MG63 (cell line): ENCODE measurements at places on chromosomes 12 and 14. TPM values are rescaled to one million over a fixed set of nuclear protein-coding genes. Genes with fewer than 3 reads are reported as not detected.

SLC5A8 gene
- not detected in 2 replicates for total RNA-seq

- DNase-seq = peak; percentile 31
Observed at GRCh38 chr14:74618078-74618952, 6.3 kb upstream of the LTBP2 start.

PMCH gene
- not detected in 2 replicates for total RNA-seq

GRCh38 chr14:76331328-76332011, 44.5 kb upstream of the ESRRB start:
- DNase-seq = no peak

SYNE3 gene
- 2.8 TPM in 2 replicates for total RNA-seq

RPL6 gene
- total RNA-seq = 2,256 and 2,803 TPM in 2 replicates

GRCh38 chr12:22981711-22982110, 356.7 kb downstream of the ETNK1 start:
- no peak for DNase-seq

DACT1 gene
- 0.27 and 2.6 TPM in 2 replicates for total RNA-seq

HOXC6 gene
- total RNA-seq = 4.9 and 5.3 TPM in 2 replicates

DPPA3 gene
- total RNA-seq = not detected in 2 replicates

TESPA1 gene
- total RNA-seq = not detected in 2 replicates

OTOGL gene
- 0.32 TPM in 1 of 2 replicates, not detected in the other for total RNA-seq

TEX52 gene
- total RNA-seq = not detected in 2 replicates

GRCh38 chr12:42568952-42569915, 20.3 kb downstream of the PRICKLE1 start:
- no peak for DNase-seq
